Eye (tissue), 1 donor: ENCODE measurements at places on chromosomes 3 and 15.

DNA sequence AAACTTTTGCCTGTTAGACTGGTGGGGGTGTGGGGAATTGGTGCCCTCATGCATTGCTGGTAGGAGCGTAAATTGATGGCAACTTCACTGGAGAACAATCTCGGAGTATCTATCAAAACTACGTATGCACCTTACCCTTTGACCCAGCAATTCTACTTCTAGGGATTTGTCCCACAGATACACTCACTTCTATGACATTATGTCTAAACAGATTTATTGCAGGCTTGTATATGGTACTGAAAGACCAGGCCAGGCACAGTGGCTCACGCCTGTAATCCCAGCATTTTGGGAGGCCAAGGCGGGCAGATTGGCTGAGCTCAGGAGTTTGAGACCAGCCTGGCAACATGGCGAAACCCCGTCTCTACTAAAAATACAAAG is 30.3 kb downstream of the PPCDC start:
- no peak for DNase-seq

DNA sequence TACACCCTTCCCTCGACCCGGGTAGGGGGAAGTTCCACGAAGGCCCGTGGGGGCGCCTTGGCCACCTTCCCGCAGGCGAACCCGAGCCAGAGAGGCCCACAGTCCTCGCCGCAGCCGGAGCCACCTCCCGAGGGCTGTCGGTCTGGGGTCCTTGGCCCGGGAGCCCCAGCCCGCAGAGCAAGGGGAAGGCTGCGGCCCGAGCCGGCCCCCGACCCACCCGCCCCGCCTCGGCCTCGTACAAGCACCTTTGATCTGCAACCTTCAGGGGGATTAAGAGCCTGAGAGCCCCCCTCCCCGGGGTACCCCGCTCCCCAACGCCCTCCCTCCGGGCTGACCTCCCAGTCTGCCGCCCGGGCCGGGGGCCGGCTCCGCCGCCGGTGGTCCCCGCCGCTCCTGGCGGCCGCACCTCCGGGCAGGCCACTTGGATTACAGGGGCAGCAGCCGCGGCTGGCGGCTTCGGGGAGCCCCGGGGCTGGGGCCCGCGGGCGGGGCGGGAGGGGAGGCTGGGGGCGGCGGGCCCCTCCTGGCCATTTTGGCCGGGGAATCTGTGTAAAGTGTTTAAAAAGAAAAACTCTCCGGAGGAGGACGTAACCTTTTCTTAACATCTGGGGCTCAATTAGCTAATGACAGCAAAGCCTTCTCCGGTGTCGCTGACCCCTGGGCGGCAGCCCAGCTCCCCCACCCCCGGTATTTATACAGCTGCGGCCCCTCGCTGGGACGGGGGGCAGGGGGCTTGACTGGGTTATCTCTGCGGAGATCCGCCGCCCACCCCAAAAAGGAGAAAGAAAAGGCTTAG is 40.2 kb downstream of the EPHB3 start:
- DNase-seq, result peak; percentile 67

GRCh38 chr3:117510396-117510795 is 800.8 kb downstream of the TUSC7 start:
- DNase-seq, result no peak

GRCh38 chr3:140767566-140767965 is 89.7 kb downstream of the TRIM42 start:
- DNase-seq, result no peak

DNA sequence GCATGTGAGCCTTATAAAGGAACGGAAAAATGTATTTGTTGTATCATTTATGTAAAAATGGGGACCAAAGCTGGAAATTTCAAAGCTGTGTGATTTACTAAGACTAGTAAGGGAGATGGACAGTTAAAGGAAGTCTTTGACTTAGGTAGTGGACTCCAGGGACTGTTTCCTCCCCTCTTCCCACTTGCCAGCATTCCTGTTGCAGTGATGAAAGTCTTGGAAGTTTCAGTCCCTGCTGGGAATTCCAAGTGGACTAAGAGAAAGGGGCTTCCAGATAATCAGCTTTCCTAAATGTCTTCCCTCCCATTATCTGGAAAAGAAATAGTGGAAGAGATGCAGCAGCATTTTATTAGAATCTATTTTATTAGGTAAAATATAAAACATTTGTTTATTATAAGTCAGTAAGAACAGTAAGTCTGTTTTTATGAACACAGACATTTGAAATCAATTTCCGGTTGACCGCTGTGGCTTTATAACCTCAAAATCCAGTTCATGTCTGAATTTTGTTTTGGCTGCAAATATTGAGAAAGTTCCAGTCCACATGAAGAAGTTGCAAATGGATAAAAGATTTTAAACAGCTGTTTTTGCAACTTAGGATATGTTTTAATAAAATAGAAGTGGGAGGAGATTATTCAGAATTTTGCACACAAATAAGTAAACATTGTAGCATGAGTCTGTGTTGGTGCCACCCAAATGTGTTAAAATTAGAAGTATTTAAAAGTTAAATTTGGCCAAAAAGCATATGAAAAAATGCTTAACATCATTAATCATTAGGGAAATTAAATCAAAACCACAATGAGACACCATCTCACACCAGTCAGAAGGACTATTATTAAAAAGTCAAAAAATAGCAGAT is 141.8 kb downstream of the IL20RB start:
- DNase-seq, result no peak

DNA sequence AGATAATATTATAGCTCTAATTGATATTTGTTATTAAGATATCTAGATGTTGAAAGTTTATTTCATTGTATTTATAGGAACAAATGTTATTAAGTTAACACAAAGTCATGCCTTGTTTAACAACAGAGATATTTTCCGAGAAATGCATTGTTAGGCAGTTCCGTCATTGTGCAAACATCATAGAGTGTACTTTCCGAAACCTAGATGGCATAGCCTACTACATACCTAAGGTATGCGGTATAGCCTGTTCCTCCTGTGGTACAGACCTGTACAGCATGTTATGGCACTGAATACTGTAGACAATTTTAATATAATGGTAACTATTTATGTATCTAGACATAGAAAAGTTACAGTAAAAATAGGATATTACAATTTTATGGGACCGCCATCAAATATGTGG is 114.3 kb downstream of the NAALADL2 start:
- DNase-seq, result no peak

DNA sequence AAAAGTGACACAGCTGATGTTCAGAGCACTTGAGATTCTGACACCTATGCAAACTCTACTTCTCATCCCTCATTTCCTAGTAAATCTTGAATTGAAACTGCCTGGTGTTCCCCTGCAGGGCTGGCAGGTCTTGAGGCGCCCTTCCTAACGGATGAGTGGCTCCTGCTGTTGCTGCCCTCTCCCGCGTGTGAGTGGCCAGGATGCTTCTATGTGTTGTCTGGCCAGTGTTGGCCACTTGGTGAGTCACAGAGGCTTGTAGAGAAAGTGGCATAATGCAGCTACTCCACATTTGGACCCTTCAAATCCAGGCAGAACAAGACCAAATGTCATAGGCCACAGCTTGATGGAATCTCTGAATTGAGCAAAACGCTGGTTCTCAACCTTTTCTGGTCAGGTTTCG is 63.6 kb downstream of the MOBP start:
- no peak for DNase-seq

GRCh38 chr3:194380326-194380725 is 10.8 kb upstream of the LRRC15 start:
- no peak for DNase-seq

DNA sequence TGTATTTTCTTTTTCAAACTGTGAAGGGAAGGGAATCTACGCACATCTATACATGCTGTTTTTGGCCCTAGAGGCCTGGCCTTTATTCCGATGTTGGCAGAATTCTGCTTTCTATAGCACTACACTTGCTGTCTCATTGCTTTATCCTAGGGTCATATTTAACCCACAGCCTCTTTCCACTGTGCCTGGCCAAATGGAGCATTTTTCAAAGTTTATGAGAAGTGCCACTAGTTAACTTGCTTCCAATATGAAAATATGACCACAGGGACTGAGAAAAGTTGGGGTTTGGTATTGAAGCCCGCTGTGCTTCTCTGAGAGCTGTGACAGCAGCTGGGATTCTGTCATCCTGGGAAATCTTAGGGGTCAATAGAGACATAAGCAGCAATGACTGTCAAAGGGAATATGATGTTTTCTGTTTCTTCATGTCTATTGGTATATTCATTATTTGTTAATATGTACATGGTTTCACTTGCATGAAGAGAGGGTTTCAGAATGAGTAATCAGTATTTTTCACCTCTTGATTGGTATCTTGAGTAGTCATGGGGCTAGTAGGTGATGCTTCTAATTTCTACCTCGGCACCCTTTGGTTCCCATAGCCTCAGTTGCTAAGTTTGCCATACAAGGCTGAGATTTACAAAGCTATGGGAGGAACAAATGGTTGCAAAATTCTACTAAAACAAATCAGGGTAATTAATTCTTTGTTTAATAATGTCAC is 275.8 kb upstream of the RBMS3 start:
- DNase-seq, result peak; percentile 56

DNA sequence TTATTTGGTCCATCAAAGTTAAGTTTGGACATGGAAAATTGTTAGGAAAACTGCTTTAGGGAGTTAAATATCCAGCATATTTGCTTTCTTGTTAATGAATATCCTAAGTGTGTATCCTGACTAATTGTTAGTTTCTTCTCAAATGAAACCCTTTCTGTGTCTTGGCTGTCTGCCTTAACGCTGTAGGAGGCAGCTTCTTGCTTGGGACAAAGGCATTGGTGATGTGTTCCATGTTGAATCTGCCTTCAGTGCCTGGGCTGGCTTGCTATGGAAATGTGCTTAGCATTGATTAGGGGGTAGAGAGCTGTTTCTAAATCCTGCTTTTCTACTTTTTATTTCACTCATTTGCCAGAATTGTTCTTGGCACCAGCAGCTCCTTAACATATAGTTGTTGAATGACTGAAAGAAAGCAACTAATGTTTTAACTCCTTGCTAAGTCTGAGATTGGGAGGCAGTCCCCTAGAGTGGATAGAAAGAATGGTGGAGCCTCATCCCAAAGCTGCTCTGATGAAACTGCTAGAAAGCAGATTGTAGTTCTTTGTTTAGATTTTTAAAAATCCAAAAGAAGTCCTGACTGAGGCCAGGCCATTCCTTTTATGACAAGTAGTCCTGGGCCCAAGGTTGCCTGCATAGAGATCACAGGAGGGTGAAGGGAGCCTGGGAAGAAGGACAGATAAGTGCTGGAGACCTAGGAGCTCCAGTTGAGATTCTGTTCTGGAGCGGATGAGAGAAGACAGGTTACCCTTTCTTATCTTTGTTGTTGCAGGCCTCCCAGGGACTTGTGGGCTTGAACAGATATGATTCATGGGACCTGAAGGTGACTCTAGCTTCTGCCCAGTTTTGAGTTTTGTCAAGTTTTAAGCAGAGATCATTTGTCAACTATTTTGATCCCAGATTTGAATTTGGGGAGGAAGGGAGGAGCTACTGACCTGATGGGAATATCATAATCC is 39.3 kb downstream of the OXNAD1 start:
- no peak for DNase-seq
